Bronchial epithelial cell (primary cell): ENCODE measurements at places on chromosomes 6 and 20.

DNA sequence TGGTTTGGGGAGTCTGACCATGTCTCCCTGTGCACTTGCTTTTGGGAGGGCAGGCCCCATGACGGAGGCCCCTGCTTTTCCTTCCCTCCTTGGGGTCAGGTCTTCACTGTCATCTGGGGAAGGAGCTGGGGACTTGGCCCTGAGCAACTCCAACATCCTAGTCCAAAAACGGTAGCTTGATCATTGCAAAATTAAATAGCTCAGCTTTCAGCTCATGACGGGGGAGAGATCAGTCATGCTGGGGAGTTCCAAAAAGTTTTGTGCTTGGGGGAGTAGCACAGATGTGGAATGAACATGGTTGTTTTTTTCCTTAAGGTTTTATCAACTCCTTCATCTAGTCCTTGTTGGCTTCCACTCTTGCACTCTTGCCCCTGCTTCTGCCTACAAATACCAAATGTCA, 60.8 kb downstream of the MOCS1 start:
- DNase-seq: no peak

DNA sequence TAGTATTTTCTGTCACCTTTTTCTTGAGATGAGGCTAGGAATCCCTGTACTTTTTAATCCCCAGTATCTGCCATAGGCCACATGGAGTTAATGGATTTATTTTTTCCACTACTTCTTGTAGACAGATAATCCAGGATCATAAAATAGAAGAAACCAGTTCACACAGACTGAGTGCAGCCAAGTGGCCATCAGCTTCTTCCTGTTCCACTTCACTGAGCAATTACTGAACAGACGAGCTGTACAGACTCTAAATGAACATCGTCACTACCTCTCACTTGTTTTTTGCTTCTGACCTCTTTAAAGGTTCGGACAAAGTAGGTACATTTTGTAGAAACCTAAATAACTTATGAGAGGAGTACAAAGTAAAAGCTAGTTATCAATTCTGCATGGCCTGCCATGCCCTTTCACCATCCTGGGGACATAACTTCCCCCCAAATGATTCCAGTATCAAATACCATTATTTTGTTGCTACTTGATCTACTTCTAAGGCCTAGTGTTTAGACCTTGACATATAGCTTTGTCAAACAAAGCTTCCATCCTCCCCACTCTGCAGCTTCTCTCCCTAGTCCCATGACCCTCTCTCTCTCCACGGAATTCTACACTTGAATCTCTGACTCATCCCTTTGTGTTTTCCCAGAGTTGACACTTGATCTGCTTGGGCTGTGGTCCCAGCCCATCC, 34.4 kb upstream of the ARHGAP18 start:
- DNase-seq: peak; percentile 78

- peak; percentile 98 for DNase-seq
These were observed 58.2 kb downstream of the DCBLD1 start for GRCh38 chr6:117540670-117541069.

GRCh38 chr20:34033903-34034302, 40.2 kb downstream of the RALY start:
- DNase-seq: no peak

DNA sequence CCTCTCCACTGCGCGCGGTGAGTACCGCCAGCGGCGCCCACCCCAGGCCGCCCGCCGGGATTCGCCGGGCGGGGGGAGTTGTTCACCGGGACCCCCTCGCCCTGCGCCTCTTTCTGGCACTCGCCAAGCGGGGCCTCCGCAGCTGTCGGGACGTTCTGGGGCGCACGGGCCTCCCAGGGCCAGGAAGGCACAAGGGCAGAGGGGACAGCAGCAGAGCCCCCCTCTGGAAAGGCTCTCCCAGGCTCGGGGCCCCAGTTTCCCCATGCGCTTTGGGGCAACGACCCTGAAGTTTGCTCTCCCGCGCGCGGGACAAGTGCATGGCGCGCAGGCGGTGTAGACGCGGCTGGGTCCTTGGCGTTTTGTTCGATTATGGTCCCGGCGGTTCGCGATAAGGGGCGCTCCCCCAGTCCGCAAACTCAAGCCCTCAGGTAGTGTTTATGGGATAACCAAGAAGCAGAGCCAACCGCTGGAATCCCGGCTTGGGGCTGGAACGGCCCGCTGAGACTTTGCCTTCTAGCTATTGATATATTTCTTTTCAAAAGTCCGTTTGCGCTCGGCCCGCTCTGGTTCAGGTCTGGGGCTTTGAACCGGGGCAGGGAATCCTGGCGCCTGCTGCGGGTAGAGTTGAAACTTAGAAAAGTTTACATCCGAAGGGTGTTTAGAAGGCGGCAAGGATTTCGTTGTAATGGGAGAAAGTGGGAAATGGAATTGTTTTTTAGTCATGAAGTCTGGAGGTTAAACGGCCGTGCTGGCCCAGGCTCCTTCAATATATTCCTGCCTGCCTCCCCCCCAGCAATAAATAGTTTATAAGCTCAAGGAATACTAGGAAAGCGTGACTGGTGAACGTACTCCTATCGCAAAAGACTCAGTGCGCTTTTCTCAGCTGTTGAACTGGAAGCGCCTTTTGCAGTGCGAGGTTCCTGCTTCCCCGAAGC, 595 bp downstream of the EYA2 start:
- peak; percentile 41 for DNase-seq

DNA sequence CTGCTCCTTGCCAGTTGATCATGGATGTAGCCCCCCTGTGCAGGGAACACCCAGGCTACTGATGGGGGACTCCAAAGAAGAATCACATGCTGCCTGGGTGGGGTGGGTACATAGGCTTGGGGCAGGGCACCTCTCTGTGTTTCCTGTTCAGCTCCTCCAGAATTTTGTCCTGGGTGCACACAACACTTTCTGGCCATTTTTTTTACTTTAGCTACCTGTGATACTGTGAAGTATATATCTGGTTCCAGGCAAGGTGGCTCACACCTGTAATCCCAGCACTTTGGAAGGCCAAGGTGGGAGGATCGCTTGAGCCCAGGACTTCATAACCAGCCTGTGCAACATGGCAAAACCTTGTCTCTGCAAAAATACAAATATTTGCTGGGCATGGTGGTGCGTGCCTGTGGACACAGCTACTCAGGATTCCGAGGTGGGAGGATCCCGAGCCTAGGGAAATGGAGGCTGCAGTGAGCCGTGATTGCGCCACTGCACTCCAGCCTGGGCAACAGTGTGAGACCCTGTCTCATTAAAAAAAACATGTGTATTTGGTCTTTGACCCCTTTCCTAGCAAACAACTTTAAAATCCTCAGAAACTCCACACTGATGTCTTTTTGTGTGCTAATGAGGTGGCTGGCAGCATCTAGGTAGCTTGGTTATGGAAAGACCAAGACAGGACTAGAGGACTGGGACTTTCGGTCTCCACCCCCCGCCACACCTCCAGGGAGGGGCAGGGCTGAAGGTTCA, 14.1 kb downstream of the SLC4A11 start:
- DNase-seq: peak; percentile 38

DNA sequence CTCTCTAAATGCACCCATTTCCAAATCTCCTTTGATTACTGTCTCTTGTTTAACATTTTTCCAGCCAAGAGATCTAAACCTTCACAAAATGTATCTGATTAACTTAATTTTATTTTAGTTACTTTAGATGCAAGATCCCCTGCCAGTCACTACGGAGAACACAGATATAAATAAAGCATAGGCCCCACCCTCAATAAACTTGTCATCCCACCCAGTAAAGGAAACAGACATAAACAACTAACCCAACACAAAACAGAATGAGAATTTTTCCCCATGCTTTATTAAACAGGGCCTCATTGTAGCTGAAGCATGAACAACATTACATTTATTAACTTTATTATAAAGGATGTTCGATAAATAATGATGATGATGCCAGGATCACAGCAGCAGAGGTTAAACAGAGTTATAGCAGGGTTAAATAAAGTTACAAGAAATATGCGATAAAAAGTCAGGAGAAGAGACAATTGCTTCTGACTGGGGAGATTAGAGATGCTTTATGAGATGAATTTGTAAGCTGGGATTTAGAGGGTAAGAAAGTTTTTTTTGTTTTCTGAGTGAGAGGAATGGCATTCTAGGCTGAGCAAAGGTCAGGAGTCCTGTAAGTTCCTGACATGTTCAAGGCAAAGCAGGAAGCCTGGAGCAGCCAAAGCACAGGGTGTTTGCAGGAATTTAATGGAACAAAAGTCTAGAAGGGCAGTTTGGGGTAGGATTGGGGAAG, 41.1 kb downstream of the TFAP2A start:
- peak; percentile 49 for DNase-seq

DNA sequence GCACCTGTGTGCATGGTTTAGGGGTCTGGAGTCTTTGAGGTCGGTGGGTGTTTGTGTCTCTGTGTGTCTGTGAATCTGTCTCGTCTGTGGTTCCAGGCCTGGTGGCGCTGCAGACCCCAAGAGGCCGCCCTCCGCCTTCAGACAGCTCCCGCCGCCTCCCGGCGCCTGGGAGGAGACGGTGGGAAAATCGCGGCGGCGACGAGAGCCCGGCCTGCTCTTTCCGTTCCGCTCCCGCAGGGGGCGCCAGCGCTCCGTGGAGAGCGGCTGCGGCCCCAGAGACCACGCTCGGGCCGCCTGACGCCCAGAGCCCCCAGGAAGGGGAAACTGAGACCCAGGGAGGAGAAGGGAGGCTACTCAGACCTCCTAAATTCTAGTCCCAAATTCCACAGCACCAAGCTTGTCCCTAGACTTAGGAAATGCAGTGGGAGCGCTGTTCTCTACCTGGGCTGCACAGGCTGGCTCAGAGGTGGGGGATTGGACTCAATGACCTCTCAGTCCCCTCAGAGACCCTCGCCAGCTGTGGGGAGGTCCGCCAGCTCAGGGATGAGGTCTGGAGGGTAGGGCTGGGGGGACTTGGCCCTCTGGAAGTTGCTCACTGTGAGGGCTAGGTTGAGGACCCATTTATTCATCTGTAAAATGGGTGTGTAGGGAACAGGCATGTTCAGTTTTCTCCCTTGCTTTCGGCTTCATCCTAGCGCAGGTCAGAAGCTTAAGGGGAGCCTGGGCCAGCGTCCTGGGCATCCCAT, 36.9 kb upstream of the BLCAP start:
- no peak for DNase-seq

- peak; percentile 63 for DNase-seq
These were observed 8.8 kb downstream of the DEFB129 start for GRCh38 chr20:235891-236290.

DNA sequence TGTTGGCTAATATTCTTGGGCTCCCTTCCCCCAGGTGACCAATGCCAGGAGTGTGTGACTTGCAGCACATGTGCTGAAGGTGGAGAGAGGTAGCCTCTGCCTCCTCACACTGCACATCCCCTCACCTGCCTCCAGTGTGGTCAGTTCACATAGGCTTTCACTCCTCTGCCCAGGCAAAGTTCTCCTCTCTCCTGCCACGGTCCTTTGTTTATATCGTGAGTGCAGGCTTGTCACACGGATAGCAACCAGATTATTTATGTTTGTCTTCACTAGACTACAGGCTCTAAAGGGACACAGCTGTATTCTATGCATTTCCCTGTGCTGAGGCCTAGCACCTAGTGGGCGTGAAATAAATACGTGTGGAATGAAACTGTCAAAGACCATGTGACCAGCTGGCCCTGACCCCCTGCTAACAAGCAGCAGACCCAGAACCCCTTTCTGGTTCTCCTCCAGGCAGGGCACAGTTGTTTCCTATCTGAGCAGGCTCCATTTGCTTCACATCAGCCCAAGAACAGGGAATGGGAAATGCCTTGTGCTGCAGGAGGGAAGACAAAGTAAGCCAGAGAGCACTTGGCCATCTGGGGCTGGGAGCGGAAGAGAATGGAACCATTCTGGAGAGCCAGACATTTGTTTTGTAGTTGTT, 42.3 kb downstream of the UNC5CL start:
- peak; percentile 3 for DNase-seq

DNA sequence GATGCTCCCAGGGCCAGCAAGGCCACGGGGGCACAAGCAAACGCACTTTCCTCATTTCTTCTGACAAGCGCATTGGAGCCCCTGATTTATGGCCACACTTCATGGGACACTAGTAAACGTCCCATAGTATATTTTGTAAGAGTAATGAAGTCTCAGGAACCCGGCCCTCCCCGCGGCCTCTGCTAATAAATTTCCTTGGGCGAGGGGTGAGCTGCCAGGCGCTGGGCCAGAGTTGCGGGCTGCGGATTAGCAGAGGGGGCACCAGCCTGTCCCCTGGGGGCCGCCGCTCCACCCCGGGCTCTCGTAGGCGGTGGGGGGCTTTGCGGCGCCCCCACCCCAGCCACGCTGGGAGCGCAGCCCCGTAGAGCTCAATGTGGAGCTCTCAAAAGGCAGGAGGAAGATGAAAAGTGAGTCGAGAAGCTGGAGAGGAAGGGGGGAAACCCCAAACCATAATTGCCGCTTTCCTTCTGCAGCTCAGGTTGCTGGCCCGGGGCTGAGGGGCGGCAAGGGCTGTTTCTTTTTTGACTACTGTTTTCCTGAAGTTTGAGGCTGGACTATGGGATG, 173.6 kb downstream of the CDC5L start:
- no peak for DNase-seq

GRCh38 chr20:7702141-7702540, 238.1 kb downstream of the HAO1 start:
- DNase-seq: peak; percentile 3

DNA sequence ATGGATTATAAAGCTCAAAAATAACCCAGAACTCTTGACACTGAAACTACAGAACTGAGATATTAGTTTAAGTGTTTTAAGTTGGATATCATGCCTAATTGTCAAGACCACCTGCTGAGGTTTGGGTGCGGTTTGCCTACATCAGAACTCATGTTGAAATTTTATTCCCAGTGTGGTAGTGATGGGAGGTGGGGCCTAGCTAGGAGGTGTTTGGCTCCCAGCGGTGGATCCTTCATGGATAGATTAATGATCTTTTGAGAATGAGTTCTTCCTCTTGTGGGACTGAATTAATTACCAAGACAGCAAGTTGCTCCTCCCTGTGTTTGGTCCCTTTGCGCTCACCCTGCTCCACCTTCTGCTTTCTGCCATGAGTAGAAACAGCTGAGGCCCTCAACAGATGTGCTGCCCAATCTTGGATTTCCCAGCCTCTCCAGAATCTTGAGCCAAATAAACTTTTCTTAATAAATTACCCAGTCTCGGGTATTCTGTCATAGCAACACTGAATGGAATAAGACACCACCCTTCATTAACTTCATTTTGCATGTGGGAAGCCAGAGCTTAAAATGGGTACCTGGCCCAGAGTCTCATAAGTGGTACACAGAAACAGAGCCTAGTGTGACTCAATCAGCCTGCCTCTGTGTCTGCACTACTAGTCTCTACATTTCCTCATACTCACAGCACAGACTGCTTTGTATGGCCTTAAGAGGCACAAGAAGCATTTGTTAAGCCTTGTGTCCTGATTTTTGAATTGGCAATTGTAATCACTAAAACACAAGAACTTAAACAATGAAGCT, 158.4 kb downstream of the IBTK start:
- peak; percentile 19 for DNase-seq

GRCh38 chr6:161215876-161216615, 57.8 kb downstream of the AGPAT4 start:
- DNase-seq: no peak
